ENCODE measurements at places on chromosomes 4 and X.

- no peak for DNase-seq
These were observed 55.5 kb upstream of the NYX start for GRCh38 chrX:41391606-41392005.

DNA sequence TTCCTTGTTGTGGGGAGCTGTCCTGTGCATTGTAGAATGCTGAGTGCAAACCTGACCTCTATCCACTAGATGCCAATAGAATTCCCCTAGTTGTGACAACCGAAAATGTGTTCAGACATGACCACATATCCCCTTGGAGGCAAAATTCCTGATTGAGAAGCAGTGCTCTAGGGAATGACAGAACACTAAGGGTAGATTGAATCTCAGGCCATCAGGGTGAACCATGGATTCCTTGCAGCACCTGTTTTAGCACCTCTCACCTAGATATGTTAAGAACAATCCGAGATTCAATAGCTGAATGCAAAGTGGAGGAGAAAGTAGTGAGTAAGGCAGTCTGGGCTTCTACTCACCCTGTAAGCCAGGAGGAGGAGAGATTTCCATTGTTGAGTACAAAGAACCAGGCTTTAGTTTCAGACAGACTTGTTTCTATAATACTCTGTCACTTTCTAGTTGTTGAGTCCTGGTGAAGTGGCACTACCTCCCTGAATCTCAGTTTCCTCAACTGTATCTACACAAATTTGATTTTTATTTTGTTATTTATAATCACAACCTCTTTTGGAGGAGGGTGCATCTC lies 111.0 kb upstream of the RAP2C start:
- DNase-seq: no peak

DNA sequence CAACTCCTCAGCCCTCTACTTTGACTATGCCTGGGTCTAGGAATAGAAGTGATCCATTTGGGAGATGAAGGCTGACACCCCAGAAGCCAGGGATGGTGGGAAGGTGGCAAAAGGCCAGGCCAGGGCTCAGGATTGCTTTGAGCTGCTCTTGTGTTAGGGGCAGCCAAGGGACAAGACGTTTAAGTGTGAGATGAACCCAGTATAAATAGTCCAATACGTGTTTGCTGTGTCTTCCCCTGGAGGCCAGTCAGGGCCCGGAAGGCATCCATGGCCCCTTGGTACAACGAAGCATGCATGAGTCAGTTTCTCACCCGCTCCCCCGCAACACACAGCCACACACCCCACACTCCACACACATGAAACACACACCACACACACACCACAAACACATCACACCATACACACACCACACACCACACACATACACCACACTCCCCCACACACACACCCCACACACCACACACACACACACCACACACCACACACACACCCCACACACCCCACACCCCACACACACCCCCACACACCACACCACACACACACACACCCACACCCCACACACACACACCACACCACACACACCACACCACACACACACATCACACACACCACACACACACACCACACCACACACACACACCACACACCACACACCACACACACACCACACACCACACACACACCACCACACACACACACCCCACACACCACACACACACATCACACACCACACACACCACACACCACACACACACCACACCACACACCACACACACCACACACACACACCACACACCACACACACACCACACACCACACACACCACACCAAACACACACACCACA lies 5.1 kb downstream of the STARD8 start:
- no peak for DNase-seq

GRCh38 chr4:53716471-53717063 lies 125.3 kb upstream of the LNX1 start:
- no peak for DNase-seq

DNA sequence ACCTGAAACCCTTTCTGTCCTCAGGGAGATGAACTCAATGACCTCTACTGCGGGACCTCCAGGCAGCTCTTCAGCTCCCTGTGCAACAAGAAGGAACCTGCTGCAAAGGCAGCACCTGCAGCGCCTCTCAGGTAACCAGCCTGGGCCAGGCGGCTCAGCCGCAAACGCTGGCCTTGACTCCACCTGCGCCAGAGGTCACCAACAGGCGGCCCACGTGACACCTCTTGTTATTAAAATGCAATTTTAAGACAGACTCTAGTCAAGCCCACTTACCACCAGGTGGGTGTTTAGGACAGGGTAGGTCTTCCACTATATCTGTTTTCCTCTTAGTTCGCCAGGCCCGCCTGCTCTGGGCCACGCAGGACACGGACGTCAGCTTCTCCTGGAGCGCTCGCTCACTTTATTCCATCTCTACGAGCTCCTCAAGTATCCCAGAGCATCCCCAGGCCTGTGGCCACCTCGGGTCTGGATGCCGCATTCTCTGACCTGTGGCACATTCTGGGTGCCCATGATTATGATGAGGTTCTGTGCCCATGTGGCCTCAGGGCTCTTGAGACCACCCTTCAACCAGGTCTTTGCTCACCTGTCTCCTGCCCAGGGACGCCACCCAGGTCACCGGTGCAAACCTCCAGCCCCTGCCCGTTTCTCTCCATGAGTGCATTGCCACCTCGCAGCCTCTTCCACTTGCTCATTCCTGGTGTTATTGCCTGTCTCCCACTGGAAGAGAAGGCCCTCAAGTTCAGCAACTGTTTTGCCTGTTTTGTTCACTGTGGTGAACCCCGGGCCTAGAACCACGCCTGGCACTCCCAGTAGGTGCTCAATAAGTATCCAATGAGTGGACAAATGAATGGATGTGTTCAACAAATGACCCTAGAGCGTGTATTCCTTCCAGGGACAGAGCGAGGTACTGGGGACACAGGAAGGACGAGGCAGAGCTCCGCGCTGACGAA lies 32.8 kb upstream of the JAKMIP1 start:
- no peak for DNase-seq

GRCh38 chr4:11904846-11905739 lies 476.4 kb upstream of the HS3ST1 start:
- DNase-seq: no peak

Data from brain (organoid and tissue), 16 donors.